ENCODE measurements at places on chromosomes 16 and 17. TPM values are rescaled to one million over a fixed set of nuclear protein-coding genes. Genes with fewer than 3 reads are reported as not detected.

GRCh38 chr17:7114241-7114874 lies at the start of gene ASGR2:
Gene ASGR2, minus strand, starts transcription at chr17:7114822. Its CDS starts 582 bp downstream, at chr17:7114240.
- no peak for DNase-seq

KRTAP9-4 gene
- not detected for total RNA-seq

GRCh38 chr17:73575470-73576221 lies 68.6 kb downstream of the SDK2 start:
- DNase-seq, result no peak

DNA sequence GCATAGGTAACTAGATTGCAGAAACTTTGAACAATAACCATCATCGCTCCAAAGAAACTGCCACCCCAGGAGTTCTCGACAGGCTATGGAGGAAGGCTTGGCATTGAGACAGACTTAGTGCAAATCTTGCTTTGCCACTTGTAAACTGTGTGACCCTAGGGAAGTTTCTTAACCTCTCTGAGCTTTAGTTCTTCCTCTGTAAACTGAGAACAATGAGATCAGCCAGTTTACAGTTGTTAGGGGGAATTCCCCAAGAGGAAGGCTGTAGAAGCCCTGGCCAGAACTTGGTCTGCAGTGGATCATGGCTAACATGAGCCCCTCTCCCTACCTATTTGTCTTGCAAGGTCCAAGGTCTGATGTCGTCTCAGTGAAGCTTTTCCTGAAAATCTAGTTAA lies 78.9 kb downstream of the NT5M start:
- no peak for DNase-seq

- no peak for DNase-seq
Measured at GRCh38 chr17:67615011-67615561, 102.7 kb upstream of the NOL11 start.

DNA sequence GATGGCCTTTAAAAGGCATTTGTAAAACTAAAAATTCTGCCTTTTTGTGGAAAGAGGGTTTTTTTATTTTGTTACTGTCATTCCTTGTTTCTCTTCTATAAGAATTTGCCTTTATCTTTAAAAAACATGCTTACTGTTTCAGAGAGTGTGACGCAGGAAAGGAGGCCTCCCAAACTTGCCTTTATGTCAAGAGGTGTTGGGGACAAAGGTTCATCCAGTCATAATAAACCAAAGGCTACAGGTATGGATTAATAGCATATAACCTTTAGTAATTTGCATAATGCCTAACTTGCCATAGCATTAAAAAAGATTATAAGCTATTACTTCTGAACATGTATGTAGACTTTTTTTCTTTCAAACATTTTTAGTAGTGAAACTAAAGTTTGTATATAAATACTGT lies 34.2 kb downstream of the CYLD start:
- DNase-seq, result no peak

DNA sequence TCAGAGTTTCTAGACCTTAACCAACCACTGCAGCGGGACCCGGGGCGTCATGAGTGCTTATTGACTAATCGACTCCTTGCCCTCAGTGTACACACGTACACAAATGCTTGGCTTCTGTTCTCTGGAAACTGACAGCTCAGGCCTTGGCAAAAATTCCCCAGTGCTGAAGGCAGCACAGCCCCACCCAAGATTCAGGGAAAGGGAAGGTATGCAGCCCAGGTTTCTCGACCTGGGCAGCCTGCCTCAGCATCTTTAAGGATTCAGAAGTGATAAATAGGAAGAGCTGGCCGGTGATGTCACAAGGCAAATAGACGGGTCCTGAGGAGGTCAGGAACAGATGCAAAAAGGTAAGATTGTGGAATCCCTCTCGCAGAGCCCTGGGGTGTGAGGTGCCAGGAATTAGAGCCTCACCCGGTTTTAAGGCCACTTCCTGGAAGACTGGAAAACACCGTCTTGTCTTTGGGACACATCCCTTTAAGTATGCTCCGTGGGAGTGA lies 9.0 kb upstream of the CDH3 start:
- DNase-seq, result no peak

NPIPA7 gene
- 6.7 TPM for total RNA-seq

DNA sequence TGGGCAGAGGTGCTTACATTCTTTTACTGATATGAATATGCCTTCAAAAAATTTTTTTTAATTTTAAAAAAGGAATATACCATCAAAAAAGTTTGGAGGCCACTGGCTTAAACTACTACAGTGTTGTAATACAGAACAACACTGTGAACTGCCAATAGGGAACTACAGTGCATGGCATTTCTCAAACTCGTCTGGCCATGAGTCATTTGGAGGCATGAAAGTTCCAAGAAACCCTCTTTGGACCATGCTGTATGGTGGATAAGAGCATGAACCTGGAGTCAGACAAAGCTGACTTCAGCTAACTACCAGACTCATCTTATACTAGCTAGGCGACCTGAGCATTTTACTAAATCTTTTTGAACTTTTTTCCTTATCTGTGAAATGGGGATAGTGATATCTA lies 9.2 kb upstream of the NF1 start:
- no peak for DNase-seq

GRCh38 chr16:67987460-67988160 lies 7.3 kb upstream of the DPEP3 start:
- DNase-seq, result no peak

DNA sequence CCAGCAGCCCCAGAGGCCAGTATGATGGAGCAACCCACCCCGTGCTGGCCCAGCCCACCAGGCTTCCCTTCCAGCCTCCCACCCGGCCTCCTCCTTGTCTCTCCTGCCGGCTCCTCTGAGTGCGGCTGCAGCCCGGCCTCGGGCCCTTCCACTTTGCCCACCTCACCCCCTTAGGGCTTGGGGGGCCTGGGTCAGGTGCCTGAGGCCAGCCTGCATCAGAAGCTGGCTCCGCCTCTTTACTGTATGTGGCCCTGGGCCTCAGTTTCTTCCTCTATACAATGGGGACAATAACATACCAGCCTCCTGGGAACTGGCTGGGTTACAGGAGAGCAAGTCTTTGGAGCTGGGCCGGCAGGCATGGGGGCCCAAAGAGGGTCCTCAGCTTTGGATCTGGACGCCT lies 221.1 kb upstream of the CIBAR2 start:
- DNase-seq, result no peak

- peak; percentile 90 for DNase-seq
Measured at GRCh38 chr17:17568772-17569195, 22.7 kb downstream of the PEMT start.

DNA sequence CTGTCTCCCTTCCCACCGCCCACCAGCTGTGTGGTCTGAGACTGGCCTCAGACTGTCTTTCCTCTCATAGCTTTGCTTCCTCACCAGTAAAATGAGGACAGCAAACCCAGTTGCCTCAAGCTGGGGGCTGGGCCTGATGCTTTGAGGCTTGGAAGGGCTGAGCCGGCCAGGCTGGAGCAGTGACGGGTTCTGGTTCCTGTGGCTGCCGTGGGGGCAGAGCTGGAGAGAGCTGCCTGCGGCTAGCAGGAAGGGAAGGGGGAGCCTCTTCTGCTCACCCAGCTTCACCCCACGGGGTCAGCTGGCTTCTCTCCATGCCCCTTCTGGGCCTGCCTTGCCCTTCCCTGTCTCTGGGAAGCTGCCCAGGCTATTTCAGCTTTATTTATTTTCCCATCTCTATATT lies 23.7 kb downstream of the LASP1 start:
- DNase-seq, result no peak

TEN1 gene
- 15.9 TPM for total RNA-seq

VMO1 gene
- total RNA-seq, result 0.91 TPM

GPR139 gene
- total RNA-seq, result not detected

- DNase-seq, result no peak
Measured at GRCh38 chr17:8713878-8714277, 30.8 kb downstream of the CCDC42 start.

- no peak for DNase-seq
Measured at GRCh38 chr17:41717408-41718286, 5.5 kb downstream of the GAST start.

DNA sequence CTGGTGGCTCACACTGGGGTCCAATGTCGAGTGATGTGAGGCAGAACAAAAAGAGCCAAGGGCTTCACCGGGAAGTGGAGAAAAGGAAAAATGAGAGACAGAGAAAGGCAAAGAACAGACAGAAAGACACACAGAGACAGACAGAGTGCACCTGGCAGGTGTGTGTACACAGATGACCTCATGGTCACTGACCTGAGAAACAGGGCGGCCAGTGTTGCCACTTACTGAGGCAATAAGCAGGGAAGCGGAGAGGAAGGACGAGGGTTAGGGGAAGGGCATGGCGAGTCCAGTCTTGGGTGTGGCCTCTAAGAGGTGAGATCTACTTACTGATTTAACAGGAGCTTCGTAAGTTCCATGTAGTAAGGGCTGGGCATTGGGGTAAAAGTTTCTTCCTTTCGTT lies 7.5 kb downstream of the GINS2 start:
- no peak for DNase-seq

DNA sequence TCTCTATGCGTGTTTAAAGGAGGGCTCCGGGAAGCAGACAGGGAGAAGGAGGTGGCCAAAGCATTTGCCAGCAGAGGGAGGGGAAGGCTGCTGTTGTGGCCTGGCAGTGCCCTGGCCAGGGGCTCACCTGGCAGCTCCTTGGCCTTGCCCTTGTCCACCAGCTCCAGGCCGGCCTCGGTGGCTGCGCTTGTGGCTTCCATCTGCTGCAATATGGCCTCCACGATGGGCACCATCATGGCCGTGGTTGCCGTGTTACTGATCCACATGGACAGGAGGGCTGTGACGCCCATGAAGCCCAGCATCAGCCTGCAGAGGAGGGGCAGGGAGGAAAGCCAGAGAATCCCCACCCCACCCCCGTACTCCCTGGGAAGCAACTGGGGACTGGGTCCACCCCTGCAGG lies 9.4 kb downstream of the SLC13A5 start:
- DNase-seq, result no peak

DOC2B gene
- total RNA-seq, result 1.3 TPM

Data from colonic mucosa (tissue), 4 donors.